Posterior vena cava (tissue), 2 donors: ENCODE measurements at places on chromosomes 16 and 17. TPM values are rescaled to one million over a fixed set of nuclear protein-coding genes. Genes with fewer than 3 reads are reported as not detected.

GRCh38 chr16:3025032-3026002, 1.5 kb downstream of the THOC6 start:
- DNase-seq: no peak

- no peak for DNase-seq
Observed at GRCh38 chr16:1028524-1029258, 43.9 kb upstream of the SSTR5 start.

DNA sequence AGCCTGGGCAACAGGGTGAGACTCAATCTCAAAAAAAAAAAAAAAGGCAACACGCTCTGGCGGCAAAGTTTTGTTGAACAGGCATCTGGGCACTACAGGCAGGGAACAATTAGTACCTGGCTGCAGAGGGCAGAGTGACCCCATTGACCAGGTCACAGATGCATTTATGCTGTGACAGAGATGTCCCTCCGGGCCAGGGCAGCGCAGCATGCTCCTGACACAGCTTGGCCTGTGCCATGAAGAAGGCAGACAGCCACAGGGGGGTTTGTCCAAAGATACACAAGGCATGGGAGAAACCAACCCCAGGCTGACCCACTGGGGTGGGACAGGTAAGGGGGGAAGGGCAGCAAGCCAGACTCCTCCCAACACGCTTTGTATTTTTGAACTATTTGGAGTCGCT, 7.7 kb upstream of the SRRM2 start:
- DNase-seq: no peak

- DNase-seq: no peak
Observed at GRCh38 chr17:16040710-16041251, 41.2 kb downstream of the TTC19 start.

The RAB11FIP3 gene
- total RNA-seq: 45.2 TPM

The ODAD4 gene
- 1.2 TPM for total RNA-seq

The SLC38A8 gene
- total RNA-seq: not detected
